ENCODE measurements at places on chromosomes 1 and 21.

GRCh38 chr1:192045131-192045530, 113.1 kb upstream of the RGS18 start:
- peak; percentile 83 for DNase-seq

DNA sequence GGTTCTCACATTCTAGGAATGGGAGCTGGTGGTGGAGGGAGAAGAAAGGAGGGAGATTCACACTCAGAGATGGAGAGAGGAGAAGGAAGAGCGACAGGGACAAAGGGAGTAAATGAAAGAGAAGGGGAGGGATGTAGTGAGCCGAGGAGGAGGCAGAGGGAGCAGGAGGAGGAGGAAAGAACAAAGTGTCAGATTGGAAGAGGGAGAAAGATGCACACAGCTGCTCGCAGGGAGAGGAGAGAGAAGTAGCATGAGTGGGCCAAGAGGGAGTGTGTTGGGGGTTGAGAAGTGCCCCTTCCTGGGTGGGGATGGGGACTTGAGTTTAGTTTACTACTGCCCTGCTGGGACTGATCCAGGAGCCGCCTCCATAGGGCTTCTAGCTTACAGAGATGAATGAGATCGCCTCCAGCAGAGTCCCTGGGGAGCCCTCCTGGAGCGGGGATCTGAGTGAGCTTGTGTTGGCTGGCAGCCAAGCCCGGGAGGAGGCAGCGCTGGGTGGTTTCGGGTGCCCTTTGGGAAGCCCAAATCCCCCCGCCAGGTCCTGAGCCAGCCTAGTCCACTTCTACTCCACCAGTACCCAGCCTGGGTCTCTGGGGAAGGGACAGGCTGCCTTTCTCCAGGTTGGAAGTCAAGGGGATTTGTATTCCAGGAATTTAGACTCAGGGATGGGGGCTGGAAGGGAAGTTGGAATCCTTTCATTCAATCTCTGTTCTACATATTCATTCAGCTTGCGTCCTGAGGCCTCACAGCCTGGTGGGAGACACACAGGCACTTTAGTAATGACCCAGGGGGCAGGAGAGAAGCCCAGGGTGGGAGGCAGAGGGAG, 20.9 kb downstream of the PTPRU start:
- no peak for DNase-seq

DNA sequence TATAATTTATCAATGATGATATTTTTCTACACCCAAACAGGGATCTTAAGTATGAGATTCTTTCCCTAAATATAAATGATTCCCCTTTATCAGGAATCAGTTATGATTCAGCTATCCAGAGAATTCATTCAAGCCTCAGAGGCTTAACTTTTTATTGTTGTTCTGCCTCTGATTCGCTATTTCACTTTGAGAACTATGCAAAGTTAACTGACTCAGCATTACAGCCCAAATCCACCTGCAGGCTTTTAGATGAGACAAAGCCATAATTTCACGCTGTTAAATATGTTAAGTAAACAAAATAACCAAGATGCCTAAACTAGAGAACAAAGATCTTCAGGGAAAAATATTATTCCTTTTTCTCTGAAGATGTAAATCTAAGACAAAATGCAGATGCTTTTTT, 8.5 kb downstream of the SCYL3 start:
- no peak for DNase-seq

- no peak for DNase-seq
Measured at GRCh38 chr1:198455966-198456365, 84.5 kb downstream of the ATP6V1G3 start.

- DNase-seq = no peak
Measured at GRCh38 chr1:39164256-39164655, 40.2 kb upstream of the MACF1 start.

DNA sequence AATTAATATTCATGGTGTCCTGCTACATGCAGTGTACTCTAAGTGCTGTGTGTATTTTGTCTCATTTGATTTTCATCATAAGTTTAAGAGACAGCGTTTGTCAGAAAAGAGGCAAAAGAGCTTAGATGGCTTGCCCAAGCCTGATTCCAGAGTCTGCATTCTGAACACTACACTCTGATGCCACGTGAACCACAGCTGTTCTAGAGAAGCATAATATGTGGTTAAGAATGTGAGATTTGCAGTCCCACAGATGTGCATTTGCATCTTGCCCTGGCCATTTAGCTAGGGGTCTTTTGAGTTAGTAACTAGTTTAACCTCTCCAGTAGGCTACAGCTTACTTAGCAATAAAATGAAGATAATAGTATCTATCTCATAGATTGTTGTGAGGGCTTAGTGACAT, 9.2 kb upstream of the GADD45A start:
- no peak for DNase-seq

GRCh38 chr21:41973861-41974751, 20.3 kb upstream of the C2CD2 start:
- DNase-seq = no peak

DNA sequence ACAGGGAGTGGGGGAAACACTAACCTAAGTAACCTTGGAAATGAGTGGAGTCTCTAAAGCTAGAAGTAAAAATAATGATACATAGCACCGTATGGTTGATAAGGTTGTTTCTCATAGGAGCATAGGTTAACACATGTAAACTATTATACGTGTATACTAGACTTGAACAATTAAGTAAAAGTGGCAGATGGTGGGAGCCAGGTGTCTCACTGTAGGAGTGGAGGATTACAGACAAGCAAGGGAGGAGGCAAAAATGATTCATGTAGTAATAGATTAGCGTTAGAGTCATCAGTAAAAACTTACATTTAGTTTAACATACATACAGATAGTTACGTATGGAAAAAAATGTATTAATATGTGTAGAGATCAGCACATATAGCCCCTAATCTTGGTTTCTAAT, 138.4 kb upstream of the DSCAM start:
- DNase-seq = no peak

DNA sequence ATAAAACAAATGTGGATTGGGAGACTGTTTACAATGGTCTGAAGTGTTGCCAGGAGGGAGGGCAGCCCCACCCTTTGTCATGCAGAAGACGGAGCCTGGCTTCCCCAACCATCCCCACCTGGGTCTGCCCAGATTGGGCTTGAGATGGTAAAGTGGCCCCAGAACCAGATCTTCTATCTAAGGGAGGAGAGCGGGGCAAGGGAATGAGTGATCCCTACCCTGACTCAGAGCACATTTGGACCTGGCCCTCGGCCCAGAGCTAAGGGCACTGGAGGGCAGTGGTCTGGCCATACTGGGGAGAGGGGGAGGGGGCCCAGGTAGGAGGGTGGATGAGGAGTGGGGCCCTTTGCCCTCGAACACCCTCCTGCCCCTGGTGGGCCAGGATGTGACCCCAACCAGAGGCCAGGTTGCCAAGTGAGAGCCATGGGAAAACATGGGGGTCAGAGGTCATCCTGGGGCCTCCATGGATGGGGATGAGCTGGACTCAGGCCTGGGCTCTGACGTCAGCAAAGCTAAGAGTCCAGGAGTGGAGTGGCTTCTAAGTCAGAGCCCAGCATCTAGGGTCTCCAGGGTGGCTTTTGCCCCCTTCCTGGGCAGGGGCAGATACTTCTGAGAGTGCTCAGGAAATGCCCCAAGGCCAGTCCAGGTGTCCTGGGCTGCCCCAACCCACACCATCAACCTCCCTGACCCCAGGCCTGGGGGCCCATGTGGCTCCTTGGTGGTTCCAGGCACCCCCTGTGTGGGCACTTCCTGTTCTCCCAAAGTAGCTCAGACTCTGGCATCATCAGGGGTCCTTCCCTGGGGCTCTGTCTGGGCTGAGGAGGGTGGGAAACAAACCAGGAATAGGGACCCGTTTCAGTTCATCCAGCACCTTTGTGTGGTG, 1.6 kb upstream of the LEFTY1 start:
- DNase-seq = no peak

- DNase-seq = no peak
Measured at GRCh38 chr1:196510451-196510850, 97.8 kb downstream of the KCNT2 start.

- DNase-seq = no peak
Measured at GRCh38 chr1:38336301-38336923, 289.8 kb upstream of the POU3F1 start.

Data from SK-N-MC (cell line).